ENCODE measurements at places on chromosomes 3 and 15.
A peak's percentile ranks its signal among the peaks of the same experiment; 100 is the strongest.

GRCh38 chr15:75759416-75760130, 46.9 kb upstream of the CSPG4 start:
- H3K4me1 ChIP-seq: no peaks in the 10 kb centered on the region
- peak overlapping the region; percentile 86 for H3K4me3 ChIP-seq
- H3K27me3 ChIP-seq: no peaks in the 10 kb centered on the region
- H3K36me3 ChIP-seq: no peaks in the 10 kb centered on the region

GRCh38 chr15:60259469-60259868, 138.3 kb downstream of the ANXA2 start:
- H3K36me3 ChIP-seq: no peaks in the 10 kb centered on the region
- H3K27ac ChIP-seq: no peak overlapping the region
- no peak overlapping the region for H3K4me3 ChIP-seq
- no peaks in the 10 kb centered on the region for H3K4me1 ChIP-seq

- peaks cover 15% of the 10 kb centered on the region for H3K36me3 ChIP-seq
- no peak overlapping the region for H3K27ac ChIP-seq
- H3K4me1 ChIP-seq: peaks cover 17% of the 10 kb centered on the region
- H3K4me3 ChIP-seq: no peak overlapping the region
These were observed 14.3 kb downstream of the ARL8B start for GRCh38 chr3:5136211-5136918.

DNA sequence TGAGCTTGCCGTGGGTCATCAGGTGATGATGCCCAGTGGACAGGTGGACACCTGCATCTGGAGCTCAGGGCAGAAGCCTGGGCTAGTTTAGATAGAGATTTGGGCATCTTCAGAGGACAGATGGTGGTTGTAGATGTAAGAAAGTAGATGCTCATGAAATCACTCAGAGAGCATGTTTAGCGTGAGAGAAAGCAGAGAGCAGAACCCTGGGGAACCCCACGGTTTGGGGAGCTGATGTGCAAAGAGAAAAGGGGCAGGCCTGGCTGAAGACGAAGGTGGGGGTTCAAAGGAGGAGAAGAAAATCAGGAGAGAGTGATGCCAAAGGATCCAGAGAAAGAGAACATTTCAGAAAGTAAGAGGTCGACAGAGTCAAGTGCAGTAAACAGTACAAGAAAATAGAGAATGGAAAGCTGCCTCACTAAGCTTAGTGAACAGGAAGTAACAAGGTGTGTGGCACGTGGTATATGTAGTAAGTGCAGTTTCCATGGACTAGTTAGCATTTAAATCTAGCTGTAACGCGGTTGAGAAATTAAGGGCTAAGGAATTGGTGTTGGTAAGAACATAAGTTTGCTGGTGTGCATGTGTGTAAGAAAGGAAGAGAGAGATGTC, 13.5 kb downstream of the TIGIT start:
- DNase-seq: no peak
- H3K36me3 ChIP-seq: no peaks in the 10 kb centered on the region
- no peaks in the 10 kb centered on the region for H3K27me3 ChIP-seq
- no peak overlapping the region for H3K4me3 ChIP-seq

- no peaks in the 10 kb centered on the region for H3K36me3 ChIP-seq
- no peak for DNase-seq
- H3K4me1 ChIP-seq: no peaks in the 10 kb centered on the region
These were observed 45.8 kb upstream of the UBE2E2 start for GRCh38 chr3:23157331-23157730.

- H3K36me3 ChIP-seq: no peaks in the 10 kb centered on the region
- no peak overlapping the region for H3K4me3 ChIP-seq
- no peak for DNase-seq
- no peaks in the 10 kb centered on the region for H3K27me3 ChIP-seq
- H3K27ac ChIP-seq: no peak overlapping the region
These were observed 6.5 kb upstream of the UTS2B start for GRCh38 chr3:191336833-191337232.

Data from thymus (tissue), 14 donors.